ENCODE measurements at places on chromosomes 2 and 18. TPM values are rescaled to one million over a fixed set of nuclear protein-coding genes. Genes with fewer than 3 reads are reported as not detected.

- peak; percentile 74 for DNase-seq
These were observed 1.4 kb downstream of the PSD4 start for GRCh38 chr2:113175042-113175628.

DNA sequence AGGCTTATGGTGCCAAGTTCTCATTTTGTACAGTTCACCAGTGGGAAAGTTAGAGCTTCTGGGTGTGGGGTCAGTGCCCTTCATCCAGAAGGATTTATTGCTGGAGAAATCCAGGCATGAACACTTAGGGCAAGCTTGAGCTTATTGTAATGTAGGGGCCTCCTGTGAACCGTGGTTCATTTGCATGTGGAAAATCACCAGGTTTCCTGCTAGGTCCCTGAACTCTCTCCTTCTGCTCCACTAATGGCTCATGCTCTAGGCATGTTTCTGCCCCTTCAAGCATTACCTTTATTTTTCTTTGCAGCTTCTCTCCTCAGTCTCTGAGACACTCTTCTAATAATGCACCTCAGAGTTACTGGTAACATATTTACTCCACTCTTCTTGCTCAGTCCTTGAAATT is 79.3 kb upstream of the FAM98A start:
- DNase-seq, result no peak

- no peak for DNase-seq
These were observed 146.8 kb upstream of the PGAP1 start for GRCh38 chr2:197073270-197073669.

DNA sequence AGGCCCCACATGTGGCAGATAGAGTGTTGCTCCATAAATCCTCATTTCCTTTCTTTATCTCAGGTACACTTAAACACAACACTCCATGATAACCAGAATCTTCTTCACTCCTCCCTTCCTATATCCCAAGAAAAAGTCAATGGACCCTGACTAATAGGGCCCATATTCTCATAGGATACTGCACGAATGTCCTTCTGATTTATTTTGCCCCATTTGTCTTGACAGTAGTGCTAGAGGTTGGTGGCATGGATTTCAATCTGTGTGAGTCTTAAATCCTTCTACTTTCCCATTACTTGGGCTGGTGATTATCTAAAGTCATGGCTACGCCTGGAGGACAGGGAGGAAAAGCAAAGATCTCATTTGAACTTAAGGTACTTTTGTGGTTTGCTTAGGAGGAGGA is 156.0 kb downstream of the ACOXL start:
- DNase-seq, result no peak

DNA sequence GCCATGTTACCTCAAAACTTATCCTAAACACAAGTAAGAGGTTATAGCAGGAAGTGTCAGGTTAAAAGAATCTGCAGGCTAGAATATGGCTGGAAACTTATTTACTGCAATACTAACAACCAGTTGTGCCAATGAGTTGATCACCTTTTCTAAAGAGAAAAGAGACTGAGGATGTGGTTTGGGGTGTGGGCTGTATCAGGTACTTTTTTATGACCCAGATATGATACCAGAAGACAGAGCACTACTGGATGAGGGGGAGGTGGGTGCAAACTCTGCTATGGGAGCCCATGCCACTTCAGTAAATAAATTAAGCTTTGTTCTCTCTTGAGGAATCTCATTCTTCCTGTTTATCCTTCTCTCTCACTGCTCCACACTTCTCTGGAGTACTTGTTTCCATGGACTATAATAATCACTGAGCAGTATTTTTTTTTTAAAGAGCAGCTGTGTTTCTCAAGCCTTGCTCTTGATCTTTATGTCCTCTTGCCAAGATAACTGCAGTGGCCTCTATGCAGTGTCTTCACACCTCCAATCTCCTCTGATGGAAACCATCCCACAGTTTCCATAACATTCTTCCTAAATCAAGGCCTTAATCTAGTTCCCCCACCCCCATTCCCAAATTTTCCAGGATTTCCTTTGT is 51.2 kb upstream of the NOSTRIN start:
- DNase-seq, result peak; percentile 18

GRCh38 chr18:25223899-25224886 is 127.8 kb downstream of the ZNF521 start:
- DNase-seq, result no peak

- DNase-seq, result no peak
These were observed 116.1 kb downstream of the FAM117B start for GRCh38 chr2:202750763-202751427.

DNA sequence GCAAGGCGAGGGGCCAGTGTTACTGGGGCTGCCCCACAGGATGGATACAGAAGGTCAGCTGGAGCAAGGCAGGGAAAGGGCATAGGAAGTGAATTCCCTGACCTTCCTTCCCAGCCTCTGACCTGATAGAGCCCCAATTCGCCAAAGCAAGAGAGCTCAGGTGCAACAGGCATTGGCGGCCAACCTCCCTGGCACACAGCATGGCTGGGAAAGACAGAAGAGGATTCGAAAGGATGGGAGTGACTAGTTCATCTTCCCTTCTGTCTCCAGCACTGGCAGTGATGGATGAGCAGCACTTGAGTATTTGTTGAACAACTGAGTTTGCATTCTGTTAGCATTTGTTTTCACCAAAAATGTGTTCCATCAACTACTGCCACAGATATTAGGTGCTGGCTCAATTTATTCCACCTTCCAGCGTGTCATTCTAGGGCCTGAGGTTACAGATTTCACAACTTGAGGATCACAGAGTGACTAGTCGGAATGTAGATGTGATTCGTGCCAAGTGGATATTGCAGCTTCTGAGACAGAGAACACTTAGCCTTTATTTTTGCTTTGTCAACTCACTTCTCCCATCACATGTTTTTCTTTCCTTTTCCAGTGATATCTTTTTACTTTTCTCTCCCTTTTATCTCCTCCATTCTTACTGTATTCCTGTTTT is 6.2 kb downstream of the COPS8 start:
- no peak for DNase-seq

DNA sequence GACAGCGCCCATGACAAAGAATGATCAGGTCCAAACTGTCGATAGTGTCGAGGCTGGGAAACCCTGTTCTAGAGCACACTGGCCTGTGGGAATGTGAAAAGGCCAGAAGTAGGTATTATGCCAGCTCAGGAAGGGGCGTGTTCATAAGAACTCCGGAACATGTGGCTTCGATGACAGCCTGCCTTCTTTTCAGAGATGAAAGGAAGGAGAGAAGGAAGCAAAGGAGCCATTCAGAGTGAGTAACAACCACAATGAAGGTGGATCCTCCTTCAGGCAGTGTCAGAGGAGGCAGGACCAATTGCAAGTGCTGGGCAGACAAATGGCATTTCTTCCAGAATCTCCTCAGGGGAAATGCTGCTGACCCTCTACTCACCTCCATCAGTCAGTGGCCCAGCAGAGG is 58.5 kb downstream of the NCKAP5 start:
- no peak for DNase-seq

DNA sequence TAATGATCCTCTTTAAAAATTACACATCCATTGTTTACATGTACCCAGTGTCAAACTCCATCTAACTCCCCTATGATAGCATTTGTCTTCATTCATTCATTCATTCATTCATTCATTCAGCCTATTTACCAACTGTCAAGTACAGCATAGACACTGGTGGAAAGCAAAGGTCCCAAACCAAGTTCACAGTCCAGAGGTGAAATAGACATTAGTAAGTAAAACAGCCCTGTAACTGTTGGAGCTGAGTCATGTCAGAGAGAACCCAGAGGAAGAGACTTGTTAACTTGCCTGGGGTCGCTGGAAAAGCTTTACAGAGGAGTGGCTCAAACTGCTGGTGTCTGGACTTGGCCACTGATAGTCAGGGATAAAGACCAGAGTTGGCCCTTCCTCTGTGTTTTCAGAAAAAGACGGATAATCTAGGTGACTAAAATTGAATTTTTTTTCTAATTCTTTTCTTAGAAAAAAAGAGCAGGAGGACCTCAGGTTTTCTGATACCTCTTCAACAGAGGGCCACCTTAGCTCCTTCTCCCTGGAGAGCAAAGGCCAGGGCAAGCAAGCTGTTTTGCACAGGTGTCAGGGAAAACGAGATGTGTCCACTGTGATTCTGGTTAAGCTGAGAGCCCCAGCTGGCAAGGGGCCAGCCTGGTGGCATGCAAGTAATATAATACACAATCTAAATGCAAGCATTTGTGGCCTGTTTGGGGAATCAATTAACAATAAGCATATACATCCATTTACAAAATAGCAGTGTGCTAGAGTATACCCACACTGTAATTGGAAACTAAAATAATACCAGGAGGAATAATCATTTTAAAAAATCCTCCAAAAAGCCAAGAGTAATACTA is 96.7 kb upstream of the SLC14A2 start:
- DNase-seq, result no peak

DNA sequence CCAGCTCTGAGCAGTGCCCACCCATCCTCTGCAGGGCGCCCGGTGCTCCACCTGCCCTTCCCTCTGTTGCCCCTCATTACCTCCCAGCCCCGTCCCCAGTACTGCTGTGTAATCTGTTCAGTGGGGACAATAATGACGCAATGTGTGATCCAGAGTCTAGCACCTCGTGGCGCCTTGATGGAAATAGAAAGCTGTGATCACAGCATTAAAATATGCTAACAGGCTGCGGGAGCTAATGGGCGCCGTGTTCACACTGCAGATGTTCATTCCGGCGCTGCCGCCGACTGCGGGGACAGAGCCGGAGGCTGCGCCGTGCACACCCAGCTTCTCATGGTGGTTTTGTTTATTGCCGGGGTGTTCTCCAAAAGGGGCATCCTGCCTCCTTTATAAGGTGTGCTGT is 235.2 kb downstream of the LDLRAD4 start:
- no peak for DNase-seq

DNA sequence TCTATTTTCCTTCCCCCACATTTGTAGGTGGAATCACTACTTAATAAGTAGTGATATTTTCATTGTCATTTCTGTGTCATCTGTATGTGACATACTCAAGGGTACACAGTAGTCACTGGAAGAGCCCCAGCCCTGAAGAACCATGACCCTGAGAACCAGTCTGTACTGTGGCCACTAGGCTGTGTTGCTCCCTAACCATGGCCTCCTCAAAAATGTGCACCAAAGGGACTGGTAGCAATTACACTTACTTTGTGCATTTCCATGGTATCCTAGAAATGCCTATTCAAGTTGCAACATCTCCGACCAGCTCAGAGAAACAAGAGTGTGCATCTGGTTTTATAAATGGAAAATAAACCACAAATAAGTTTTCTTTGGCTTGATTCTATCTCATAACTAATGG is 155.1 kb downstream of the DOCK10 start:
- no peak for DNase-seq

GRCh38 chr2:146079216-146079615 is 1559.3 kb upstream of the ZEB2 start:
- DNase-seq, result no peak

DNA sequence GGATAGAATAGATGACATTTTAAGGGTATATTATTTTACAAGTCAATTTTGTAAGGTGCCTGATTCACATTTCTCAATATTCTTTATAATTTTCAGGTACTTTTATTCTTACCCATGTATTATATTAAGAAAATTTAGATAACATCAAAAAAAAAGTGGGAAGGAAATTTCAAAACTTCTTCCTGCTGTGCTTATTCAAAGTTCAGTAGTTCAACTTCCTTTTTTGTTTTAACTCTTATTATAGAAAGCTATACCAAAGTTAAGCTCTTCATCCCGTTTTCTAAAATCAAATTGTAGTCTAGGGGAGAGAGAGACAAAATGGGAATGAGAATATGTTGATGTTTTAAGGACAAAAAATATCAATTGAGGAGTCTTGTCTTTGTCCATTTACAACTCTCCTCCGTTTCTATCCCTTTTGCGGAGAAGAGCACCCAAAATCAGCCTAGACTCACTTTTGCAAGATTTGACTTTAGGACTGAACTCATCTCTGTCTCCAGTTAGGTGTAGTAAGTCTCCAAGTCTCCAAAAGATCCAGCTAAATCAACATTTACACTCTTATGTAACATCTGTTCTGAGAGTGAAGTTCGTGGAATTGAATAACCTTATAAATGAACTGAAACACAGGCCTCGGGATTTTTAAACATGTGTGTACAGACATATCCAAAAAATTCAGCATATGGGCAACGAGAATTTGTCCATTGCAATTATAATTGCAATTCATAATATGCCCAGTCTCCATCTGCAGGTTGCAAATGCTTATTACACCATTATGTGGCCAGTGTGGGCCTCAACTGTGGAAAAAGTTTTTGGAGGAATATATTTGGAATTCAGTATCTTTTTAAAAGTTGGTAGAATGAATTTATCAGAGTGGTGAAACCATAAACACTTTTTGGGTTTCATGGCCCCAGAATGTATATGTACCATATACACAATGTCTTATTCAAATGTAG is 23.9 kb downstream of the FAM124B start:
- no peak for DNase-seq

- DNase-seq, result no peak
These were observed 75.7 kb downstream of the AOX1 start for GRCh38 chr2:200661477-200661876.

- DNase-seq, result no peak
These were observed 58.7 kb downstream of the AFTPH start for GRCh38 chr2:64582774-64583340.

DNA sequence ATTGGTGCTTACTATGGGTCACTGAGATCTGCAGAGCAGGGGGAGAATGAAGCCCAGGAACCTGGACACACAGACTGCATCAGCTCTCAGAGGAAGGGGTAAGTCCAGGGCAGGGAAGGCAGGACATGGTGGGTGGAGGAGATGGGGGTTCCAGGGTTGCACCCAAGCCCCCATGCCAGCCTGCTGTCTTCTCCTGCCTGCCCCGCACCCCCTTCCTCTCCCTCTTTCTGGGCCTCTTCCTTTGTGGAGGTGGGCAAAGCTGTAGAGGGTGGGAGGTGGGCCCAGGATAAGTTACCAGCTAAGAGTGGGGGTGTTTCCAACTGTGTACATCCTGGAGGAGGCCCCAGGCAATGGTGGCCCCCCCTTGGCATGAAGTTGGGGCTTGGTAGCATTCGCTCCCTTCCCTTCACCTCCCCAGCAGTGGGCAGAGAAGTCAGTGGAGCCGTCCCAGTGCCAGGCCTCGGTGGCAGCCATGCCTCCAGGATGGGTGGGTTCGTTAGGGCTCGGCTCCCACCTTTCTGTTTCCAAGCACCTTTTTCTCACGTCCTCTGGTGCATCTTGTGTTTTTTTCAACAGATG is 132.2 kb downstream of the CLIP4 start:
- DNase-seq, result no peak

GRCh38 chr2:240995041-240996021 is 3.1 kb upstream of the SNED1 start:
- no peak for DNase-seq

GRCh38 chr18:66325251-66325650 is 278.6 kb downstream of the CDH19 start:
- DNase-seq, result no peak

DNA sequence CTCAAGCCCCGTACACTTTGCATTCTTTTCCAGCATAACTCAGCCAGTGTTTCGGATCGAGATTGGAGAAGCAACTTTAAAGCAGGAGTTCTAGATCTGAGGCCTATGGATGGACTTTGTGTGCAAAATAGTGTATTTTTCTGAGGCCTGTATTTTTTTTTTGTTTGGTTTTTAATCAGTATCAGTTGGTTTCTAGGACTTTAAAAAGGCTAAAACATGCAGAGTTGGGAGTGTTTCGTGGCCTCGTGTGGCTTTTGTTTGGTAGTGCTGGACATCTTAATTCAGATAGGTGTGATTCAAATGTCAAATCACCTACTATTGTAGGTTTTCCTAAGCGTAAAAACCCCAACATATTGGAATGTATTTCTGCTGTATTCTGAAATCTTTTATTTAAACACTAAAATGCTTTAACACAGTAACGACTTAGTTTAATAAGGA is 282 bp upstream of the PUS10 start:
- no peak for DNase-seq

The SIX3 gene
- total RNA-seq, result not detected

The YES1 gene
- 32.2 TPM for total RNA-seq

The IER3IP1 gene
- total RNA-seq, result 15.6 TPM

The DNAJC5G gene
- not detected for total RNA-seq

The BOLL gene
- not detected for total RNA-seq

The SCYGR4 gene
- not detected for total RNA-seq

The BUB1 gene
- 75.5 TPM for total RNA-seq

The GKN2 gene
- not detected for total RNA-seq
